ENCODE measurements at places on chromosomes 6 and 20.

DNA sequence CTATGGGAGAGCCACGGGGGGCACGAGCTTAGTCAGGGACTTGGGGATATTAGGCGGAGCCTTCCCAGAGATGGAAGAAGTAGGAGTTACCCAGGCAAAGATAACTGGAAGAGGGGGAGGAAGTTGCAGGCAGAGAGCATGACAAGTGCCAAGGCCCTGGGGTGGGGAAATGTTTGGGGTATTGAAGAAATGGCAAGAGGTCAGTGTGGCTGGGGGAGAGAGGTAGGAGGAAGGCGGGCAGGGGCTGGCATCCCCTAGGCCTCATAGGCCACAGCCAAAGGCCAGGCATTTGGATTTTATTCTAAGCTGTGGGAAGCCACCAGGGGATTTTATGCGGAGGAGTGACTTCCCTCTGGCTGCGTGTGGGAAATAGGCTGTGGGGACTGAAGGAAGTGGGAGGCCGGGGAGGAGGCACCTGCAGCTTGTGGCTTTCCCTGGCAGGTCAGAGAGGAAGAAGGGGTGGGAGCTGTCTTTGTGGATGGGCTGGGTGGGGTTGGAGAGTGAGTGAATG lies 22.7 kb downstream of the SNAI1 start:
- DNase-seq = no peak

- no peak for DNase-seq
Observed at GRCh38 chr20:13147071-13147963, 73.8 kb upstream of the ISM1 start.

GRCh38 chr20:43205699-43206098 lies 16.0 kb upstream of the PTPRT start:
- DNase-seq = no peak

- no peak for DNase-seq
Observed at GRCh38 chr6:15239616-15240364, 6.1 kb upstream of the JARID2 start.

DNA sequence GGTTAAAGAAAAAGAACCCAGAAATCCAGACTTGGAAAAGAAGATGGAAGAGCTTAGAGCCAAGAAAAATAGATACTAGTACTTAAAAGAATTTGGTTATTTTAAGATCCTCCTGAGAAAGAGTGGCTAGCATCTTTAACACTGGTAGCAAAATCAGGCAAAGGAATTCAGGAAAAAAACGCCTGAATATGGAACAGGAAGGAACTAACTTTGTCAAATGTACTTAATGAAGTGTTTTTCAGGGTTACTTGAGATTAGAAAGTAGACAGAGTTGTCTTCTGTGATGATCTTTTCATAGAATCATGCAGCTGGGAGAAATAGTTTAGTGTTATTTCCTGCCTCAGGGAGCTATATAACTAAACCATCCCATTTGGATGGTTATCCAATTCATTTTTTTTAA lies 50.8 kb upstream of the SASH1 start:
- DNase-seq = no peak

DNA sequence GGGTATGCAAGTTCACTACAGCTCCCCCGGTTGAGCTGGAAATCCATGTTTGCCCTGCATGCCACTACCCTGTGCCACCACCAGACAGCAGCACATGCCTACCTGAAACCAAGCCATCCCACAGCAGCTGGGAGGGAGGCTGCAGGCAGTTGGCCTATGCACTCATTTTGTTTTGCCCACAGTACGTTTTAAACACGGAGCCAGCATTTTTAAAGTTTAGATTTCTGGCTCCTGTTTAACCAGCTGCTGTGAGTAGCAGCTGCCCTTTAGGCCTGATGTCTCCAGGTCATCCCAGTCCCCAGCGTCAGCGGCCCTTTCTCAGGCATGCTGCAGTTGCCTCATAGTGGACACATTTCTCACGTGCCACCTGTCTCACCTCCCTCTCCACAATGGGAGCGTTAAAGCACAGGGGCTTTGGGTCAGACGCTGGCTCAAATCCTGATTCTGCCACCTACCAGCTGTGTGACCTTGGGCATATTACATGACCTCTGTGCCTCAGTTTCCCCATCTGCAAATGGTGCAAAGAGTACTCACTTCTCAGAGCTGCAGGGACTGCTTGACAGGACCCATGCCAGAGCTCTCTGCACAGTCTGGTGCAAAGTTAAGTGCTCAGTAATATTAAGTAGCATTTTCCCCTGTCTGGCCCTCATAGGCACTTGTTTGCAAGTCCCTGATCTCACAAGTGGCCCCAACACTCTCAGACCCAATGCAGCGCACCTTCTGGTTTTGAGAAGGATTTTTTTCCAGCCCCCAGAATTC lies 8.2 kb upstream of the UBE2V1 start:
- peak; percentile 91 for DNase-seq

DNA sequence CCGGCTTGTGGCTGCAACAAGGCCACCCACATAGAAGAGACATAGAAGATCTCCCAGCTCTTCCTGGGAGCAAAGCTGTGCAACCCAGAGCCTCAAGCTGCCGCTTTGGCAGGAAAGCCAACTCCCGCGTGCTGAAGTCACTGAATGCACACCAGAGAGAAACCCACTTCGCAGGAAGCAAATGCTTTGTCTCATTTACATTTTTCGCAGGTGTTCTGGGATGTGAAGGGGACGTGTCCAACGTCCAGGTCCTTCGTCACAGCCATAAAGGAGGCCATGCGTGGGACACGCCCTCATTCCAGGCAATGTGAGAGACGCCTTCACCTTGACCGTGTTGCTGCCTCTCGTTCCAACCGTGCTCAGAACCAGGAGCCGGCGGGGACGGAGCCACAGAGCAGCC lies 24.4 kb downstream of the KCNQ2 start:
- DNase-seq = no peak

DNA sequence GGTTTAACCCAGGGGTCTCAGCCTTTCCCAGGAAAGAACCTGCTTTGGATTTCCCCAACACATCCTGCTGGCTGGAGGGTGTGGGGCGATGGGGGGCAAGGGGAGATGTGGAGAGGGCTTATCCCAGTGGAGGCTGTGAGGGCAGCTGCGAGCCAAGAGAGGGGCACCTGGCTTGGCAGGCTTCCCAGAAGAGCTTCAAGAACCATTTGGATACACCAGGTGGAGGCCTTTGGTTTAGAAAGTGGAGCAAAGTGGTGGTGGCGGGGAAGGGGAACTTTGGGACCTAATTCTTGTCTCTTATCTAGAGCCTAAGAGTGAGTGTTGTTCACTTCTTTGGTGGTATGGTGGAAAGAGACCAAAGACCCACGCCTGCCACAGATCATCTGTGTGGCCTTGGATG lies 12.4 kb downstream of the CD40 start:
- peak; percentile 77 for DNase-seq

- DNase-seq = no peak
Observed at GRCh38 chr6:10565913-10566312, 44.8 kb downstream of the GCNT2 start.

- no peak for DNase-seq
Observed at GRCh38 chr6:10276660-10277287, 138.1 kb downstream of the TFAP2A start.

- DNase-seq = no peak
Observed at GRCh38 chr6:79009819-79010218, 68.2 kb downstream of the PHIP start.

DNA sequence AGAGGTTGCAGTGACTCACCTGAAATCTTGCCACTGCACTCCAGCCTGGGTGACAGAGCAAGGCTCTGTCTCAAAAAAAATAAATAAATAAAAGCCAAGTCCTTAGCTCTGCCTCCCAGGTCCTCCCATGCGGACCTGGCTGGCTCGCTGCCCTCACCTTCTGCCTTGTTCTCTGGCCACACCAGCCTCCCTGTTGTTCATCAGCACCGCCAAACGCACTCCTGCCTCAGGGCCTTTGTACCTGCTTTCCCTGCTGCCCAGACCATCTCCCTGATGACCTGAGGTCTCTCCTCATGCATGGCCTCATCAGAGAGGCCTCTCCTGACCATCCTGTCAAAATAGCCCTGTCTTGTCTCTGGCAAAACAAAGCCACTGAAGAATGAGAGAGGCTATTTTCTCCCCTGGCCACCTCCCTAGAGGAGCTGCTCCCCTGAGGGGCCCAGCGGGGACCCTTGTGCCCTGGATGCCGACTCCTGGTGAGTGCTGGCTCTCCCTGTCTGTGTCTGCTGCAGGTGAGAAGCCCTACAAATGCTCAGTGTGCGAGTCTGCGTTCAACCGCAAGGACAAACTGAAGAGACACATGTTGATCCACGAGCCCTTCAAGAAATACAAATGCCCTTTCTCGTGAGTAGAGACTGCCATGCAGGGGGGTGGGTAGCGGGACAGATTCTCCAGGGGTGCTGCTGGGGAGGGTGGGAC lies 22.6 kb upstream of the CHMP4B start:
- DNase-seq = peak; percentile 72

- no peak for DNase-seq
Observed at GRCh38 chr6:90502866-90503407, 83.9 kb downstream of the MAP3K7 start.

DNA sequence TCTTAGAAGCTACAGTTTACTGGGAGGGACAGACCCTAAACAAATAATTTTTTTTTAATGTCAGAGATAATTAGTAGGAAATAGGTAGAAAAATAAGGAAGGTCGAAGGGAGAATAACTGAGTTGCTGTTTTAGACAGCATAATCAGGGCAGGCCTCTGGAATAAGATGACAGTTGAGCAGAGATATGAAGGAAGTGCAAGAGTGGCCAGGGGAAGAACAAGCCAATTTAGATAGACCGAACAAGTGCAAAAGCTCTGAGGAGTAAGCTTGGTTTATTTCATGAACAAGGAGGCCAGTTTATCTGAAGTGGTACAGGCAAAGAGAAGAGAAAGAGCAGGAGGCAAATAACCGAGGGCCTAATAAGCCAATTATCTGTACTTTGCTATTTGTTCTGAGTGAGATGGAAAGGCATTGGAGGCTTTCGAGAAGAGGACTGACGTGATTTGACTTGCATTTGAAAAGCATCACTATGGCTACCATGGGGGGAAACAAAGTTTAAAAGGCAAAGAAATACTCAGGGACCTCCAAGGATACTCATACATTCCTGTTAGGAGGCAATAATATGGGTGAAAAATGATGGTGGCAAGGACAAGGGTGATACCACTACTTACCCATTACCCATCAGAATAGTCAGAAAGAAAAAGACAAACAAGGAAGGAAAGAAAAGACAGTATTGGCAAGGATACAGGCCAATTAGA lies 19.7 kb downstream of the PROCR start:
- DNase-seq = no peak

DNA sequence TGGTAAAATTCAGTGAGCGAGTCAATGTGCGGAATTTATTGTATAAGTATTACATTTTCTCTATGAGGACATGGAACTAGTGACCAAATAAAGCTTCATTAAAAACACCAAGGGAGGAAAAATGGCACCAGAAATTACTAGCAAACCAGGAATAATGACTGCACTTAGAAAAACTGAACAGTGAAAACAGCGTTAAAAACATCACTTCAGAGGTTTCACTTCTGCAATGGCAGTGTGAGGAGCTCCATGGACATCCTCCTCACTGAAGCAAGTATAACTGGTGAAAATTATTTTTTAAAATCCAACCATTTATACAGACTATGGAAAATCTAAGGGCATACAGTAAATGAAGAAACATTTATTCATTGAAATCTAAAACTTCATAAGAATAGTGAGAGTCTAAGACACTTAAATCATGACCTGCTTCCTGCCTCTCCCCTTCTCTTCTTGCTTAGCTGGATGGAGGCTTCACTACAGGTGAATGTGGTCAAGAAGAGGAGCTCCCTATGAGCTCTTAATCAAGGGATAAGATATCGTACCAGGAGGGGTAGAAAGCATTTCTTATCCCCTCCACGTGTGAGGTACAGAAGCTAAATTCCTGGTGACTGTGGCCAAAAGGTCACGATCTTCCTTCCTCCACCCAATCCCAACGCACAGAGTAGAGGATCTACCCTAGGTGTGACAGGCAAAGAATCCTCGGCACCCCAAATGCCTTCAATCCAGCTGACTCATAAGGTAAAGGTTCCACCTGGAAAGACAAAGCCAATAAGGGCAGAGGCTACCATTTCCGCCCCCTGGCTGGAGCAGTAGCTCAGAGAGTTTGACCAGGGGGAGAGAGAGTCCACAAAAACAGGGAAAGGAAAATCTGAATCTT lies 12.3 kb upstream of the ASF1A start:
- DNase-seq = no peak

DNA sequence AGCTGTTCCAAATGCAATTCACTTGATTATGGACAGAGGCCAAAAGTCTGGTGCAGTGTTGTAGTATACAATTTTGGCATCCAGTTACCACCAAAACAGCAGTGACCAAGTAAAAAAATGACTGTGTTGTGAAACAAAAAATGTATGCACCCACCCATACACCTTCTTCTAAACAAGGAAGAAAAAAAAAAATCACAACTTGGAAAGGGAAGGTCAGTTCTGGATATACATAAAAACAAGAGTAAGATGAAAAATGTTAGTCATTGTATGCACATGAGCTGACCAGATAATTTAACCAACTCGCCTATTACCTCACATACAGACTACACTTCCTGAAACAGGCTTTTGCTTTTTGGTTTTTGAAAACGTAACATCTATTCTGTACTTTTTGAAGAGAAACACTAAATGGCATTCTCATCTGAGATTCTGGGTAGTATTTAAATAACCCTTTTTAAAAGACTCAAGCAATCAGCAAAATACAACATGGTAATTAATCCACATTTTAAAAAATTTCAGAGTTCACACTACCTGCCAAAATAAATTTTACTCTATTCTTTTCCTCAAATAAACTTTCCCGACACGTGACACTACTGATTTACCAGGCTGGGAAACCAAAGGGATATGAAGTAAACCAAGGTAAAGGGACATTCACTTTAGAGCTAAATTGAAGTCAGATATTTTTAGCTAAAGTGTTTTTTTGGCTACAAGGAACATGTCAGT lies 141.6 kb upstream of the SHLD1 start:
- DNase-seq = no peak

- DNase-seq = no peak
Observed at GRCh38 chr6:119350952-119351372, 1.4 kb upstream of the MAN1A1 start.

DNA sequence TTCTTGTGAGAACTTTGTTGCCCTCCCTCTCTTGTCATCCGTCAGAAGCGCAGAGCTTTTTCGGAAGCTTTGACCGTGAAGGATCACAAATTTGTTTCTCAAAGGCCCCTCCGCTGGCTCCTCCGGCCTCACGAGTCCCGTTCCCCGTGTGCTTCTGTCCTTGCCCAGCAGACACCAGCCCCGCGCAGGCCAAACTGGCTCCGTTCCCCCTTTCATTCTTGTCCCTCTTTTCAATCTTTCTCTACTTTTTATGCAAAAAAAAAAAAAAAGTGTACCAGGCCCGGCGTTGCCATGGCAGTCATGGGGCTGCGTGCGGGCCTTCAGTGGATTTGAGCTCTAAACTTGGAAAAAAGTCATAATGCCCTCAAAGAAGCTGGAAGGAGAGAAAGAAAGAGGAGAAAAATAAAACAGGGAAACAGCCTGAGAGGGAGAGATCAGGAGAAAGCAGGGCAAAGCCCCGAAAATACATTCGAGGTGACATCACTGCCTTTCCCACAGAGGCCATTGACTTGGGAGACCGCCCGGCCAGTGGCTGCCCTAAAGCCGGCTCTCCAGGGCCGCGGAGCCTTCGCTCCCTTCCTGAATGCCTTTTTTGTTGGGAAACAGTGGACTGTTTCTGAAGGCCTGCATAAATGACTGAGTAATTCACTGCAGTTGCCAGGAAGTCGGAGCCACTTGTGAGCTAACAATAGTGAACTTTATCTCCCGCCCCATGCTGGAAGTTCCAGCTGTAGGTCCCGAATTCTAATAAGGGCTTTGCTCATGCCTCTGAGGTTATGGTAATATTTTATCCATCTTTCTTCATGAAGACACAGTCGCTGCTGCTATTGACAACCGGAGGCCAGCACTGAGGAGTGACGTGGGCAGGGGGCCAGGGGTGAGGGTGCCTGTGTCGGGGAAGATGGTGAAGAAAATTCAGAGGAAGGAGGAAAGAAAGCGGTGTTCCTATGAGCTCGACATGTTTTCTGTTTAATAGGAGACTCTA lies 670.9 kb downstream of the QKI start:
- DNase-seq = no peak
